ENCODE measurements at places on chromosomes 2 and 18.
A peak's percentile ranks its signal among the peaks of the same experiment; 100 is the strongest.

DNA sequence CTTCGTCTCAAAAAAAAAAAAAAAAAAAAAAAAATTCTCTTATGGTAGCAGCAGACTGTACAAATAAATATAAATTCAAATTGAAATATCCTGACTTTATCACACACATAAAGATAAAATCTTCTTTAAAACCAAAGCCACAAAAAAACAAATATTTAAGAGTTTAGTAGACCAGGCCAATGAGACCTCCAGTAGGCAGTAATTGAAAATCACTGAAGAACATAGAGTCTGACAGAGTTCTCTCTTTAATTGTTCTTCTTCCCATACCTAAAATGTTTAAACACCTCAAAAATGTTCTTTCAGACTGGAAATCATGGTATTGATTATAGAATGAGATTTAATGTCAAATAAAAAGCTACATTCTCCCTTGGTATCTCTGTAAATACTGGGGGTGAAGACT is 20.8 kb downstream of the PRPF40A start:
- DNase-seq = no peak

DNA sequence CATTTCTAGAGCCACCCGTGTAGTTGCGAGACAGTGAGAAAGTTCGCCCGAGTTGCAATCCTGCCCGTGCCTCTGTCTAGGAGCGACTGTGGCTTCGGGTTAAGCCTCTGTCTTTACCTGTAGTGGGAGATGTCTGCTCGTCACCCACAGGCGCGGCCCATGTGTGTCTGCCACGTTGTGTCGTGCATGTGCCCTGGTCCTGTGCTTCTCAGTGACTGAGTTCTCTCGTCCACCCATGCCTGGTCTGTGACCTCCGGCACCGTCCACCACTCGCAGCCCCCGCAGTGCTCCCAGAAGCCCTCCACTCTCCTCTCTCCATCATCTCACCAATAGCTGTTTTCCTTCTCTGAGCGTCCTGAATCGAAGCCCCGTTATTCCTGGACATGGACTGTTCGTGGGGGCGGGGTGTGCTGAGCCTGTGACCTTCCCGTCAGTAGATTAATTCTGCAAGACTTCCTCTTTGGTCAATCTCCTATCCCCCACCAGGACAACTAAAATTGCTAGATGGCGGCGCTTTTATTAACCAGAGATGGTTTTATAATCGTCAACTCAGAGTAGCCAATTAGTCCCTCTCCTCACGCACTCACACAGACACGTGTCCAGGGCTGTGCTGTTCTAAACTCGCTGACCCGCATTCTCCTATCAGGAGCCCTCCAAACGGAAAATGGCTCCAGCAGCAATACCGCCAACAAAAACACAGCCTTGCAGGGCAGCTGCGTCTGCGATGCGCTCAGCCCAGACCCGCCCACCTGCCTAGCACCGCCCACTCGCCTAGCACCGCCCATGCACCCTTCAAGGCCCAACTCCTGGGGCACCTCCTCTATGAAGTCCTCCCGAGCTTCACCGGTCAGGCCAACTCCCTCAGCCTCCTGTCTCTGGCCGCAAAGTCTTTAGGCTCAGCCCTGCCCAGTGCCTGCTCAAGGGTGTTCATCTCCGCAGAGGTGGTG is 119.4 kb downstream of the TWIST2 start:
- DNase-seq = no peak

- no peak for DNase-seq
These were observed 36.1 kb downstream of the RNF152 start for GRCh38 chr18:61856678-61857077.

DNA sequence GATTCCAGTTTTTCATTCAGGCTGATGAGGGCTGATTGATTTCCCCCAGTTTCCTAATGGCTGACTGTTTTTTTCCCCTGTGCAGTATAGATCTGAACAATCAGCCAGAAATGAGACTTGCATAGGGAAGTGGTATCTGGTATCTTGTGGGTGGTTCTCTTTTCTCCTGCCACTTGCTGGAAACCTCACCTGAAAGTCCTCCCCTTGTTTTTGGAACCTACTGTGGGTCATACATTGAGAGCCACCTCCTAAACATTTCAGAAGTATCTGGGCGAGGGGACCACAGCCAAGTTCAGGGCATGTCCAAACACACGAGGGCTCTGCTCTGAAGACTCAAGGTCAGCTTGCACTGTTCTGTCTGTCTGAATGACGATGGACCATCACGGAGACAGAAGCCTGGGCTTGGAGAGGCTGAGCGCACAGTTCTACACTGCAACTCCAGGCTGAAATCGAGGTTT is 19.3 kb downstream of the ALPK2 start:
- no peak for DNase-seq

GRCh38 chr2:146989741-146990140 is 855.1 kb upstream of the ACVR2A start:
- DNase-seq = no peak

DNA sequence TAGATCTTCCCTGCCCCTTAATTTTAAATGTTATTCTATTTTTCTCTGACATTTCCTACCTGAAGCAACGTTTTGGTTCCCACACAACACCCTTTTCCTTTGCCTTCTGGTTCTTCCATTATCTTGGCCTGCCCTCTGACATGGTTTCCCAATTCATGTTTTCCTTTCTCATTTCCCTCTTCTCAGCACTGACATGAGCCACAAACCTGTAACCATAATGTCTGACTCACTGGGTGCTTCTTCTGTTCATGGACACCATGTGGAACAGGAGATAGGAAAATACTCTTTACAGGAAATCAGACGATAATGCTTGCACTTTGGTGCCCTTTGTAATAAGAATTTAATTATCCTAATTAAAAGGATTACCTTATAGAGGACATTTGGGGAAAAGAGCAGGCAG is 142.0 kb downstream of the ZEB2 start:
- DNase-seq = no peak

- DNase-seq = peak; percentile 25
These were observed 60.9 kb downstream of the EDAR start for GRCh38 chr2:108927936-108928659.

GRCh38 chr2:128510701-128511397 is 192.2 kb upstream of the HS6ST1 start:
- no peak for DNase-seq

GRCh38 chr18:58394602-58395425 is 234.1 kb downstream of the ALPK2 start:
- DNase-seq = no peak

- DNase-seq = no peak
These were observed 84.8 kb downstream of the HS6ST1 start for GRCh38 chr2:128233790-128234395.

DNA sequence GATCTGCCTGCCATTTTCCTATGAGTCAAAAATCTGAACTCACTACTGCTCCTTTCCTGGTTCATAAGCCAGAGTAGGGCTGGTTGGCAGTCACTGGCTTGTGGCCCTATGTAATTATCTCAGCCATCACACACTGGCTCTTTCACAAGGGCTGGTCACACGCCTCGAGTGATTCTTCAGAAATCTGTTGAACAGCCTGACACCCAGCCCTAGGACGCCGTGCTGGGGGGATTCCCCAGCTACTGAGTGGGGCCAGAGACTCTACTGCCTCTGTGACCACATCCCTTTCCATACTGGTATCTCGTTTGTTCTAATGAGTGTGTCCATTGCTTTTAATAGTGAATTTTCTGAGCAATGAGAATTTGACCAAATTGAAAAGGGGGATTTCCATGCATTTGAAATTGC is 45.8 kb upstream of the RBM44 start:
- peak; percentile 7 for DNase-seq

DNA sequence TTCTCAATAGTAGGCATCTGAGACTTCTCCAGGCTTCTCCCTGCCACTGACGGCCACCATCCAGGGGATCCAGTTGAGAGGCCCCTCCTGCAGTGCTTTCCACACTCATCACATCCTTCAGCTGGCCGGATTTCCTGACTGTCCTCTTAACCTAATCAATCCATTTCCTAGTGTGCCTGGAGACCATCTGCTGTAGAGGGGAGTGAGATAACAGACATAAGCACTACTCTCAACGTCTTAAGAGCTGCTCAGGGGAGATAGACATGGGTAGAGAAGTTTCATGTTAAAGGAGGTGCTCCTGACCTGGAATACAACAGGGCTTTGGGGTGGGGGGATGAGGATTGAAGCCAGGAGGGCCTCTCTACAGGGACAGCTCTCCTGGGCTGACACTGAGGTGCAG is 14.2 kb downstream of the SPR start:
- DNase-seq = no peak

DNA sequence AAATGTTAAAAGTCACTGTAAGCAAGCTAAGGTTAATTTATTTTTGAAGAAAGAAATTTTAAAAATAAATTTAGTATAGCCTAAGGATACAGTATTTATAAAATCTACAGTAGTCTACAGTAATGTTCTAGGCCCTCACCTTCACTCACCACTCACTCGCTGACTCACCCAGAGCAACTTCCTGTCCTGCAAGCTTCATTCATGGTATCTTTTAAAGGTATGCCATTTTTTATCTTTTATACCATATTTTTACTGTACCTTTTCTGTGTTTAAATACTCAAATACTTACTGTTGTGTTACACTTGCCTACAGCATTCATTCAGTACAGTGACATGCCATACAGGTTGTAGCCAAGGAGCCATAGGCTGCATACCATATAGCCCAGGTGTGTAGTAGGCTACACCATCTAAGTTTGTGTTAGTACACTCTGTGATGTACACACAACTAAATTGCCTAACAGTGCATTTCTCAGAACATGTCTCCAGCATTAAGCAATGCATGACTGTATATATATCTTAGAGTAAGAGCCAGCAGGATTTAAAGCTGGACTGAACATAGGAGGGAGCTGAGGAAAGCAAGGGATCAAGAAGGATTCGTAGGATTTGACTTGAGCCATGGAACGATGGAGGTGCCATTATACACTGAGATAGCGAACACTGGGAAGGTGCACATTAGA is 83.1 kb upstream of the KLF7 start:
- DNase-seq = no peak

DNA sequence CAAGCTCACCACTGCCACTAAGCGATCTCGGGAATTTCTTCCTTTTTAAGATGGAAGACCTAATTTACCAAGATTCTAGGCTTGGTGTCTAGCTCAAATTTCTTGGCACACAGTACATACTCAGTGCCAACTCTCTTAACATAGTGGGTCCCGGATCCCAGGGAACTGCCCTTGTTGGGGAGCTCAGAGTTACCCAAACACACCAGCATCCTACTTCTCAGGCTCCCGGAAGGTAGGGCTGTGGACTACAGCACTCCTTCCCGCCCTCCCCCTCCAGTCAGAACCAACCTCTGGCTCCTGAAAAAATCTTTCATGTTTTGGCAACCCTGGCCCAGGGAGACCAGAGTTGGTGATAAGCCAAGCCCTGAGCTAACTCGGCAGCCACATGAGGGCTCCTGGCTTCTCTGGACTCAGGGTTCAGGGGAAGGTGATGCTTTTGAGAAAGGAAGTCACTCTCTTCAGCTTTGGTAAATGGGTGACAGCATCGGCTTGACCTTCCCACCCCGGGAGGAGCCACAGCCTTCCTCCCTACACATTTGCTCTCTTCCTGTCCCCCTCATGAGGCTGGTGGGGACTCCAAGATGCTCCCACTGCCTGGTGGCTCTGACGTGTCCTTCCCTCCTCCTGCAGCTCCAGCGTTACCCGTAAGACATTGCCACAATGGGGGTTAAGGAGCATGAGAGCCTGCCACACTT is 8.8 kb downstream of the ODC1 start:
- no peak for DNase-seq

- DNase-seq = no peak
These were observed 601.0 kb downstream of the XIRP2 start for GRCh38 chr2:167489325-167489724.

DNA sequence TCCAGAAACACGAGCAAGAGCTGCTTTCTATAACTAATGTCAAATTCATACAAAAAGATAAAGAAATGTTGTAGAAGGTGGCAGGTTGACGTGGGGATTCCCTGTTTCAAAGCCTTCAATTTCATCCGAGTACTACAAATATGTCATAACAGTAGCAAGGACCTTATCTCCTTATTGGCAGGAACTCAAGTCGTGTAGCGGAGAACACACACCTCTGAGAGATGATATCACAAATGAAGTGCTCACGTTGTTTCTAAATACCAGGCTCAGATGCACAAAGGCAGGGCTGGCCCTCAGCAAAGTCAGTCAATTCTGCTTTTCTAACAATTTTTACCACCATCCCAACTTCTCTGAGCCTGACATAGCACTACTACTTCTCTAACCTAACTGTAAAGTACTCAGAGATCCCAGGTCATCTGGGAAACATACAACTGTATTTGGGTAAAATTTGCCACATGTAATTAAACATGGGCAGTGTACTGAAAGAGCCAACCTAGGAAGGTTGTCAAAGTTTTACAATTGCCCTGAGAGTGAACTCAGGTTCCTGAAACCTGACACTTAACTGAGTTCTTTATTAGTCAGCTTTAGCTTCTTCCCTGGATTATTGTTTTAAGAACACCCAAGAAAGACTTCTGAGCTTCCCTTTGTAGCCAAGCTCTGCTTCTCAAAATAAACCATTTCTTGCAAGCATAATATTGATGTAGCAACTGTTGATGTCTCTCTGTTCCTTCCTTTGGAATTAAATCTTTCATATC is 813.7 kb upstream of the ACVR2A start:
- no peak for DNase-seq

DNA sequence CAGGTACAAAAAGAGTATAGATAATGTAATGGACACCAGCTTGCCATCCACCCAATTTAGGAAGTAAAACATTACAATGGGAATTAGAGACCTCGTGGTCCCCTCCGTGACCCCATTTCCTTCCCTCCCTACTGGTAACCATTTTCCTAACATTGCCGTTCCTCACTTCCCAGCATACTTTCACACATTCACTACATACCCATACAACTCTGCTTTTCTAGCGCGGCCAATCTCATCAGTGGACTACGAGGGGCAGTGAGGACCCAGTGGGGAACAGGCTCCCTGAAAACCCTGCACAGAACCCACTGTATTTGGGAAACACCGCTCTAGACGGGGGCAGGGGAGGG is 1.1 kb downstream of the ENOSF1 start:
- DNase-seq = no peak

- DNase-seq = no peak
These were observed 139.1 kb downstream of the CYP26B1 start for GRCh38 chr2:72008608-72009007.

DNA sequence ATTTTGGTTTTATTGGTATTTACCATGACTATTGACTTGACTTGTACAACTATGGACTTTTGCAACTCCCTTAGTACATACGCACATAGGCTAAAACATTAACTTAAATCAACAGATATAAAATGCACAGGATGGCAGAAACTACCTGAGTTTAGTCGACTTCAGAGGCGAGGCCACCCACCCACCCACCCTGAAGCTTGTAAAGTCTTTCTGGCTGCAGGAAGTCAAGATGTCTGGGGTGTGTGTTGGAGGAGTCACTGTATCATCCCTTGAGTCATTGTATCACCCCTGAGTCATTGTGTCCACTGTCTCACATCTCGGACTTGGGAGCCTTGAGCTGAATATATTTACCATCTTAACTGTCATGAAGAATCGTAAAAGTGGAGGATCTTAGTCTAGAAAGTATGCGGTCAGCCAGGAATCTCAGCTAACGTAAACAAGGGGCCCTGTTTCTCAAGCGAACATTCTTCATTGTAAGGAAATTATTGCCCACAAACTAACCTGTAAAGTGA is 140.0 kb upstream of the ST6GAL2 start:
- DNase-seq = no peak
